ENCODE measurements at places on chromosomes 4 and X.
A peak's percentile ranks its signal among the peaks of the same experiment; 100 is the strongest.

- no peak for DNase-seq
Observed at GRCh38 chr4:136768213-136768924, 763.9 kb downstream of the PCDH18 start.

GRCh38 chr4:139315221-139315675 lies 13.0 kb upstream of the NDUFC1 start:
- DNase-seq = no peak

- DNase-seq = no peak
Observed at GRCh38 chr4:140331876-140332275, 41.6 kb upstream of the SCOC start.

- DNase-seq = no peak
Observed at GRCh38 chr4:100870940-100871772, 353.3 kb upstream of the EMCN start.

DNA sequence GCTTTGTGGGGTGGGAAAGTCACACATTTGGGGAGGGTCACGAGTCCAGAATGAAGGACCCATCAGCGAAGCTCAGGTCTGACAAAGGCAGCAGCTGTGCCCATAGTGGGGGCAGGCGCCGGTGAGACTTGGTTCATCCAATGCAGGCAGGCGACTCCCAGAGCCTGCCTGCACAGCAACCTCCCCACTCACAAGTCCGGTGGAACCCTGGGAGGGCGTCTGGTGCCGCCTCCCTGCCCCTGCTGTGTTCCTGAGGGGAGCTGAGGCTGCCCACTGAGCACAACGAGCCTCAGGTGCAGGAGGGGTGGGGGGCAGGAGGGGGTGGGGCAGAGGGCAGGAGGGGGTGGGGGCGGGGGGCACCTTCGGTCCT lies 13.7 kb downstream of the LRPAP1 start:
- no peak for DNase-seq

- DNase-seq = no peak
Observed at GRCh38 chrX:103610282-103610681, 2.5 kb downstream of the TCEAL3 start.

GRCh38 chr4:126071346-126072333 lies 756.9 kb downstream of the FAT4 start:
- no peak for DNase-seq

- no peak for DNase-seq
Observed at GRCh38 chrX:96246436-96246835, 438.2 kb upstream of the DIAPH2 start.

DNA sequence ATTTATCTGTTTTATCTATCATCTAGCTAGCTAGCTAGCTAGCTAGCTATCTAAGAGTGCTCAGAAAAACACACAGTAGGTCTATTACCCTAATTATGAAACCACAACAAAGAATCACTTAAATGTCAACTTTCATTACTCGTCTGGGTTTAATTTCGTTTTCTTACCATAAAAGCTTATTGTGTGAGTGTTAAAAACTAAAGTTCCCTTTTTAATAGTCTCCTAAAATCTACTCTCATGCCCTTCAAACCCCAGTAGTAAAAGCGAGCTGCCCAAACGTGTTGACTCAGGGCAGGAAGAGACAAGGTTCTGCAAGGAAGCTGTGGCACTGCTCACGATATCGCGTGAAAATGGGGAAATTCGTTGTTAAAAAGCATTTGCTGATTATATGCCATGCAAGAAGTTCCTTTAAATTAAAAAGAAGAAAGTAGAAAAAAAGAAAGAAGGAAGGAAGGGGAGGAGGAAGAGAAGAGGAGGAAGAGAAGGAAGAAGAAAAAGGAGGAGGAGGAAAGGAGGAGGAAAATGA lies 595 bp downstream of the MBNL3 start:
- DNase-seq = no peak

DNA sequence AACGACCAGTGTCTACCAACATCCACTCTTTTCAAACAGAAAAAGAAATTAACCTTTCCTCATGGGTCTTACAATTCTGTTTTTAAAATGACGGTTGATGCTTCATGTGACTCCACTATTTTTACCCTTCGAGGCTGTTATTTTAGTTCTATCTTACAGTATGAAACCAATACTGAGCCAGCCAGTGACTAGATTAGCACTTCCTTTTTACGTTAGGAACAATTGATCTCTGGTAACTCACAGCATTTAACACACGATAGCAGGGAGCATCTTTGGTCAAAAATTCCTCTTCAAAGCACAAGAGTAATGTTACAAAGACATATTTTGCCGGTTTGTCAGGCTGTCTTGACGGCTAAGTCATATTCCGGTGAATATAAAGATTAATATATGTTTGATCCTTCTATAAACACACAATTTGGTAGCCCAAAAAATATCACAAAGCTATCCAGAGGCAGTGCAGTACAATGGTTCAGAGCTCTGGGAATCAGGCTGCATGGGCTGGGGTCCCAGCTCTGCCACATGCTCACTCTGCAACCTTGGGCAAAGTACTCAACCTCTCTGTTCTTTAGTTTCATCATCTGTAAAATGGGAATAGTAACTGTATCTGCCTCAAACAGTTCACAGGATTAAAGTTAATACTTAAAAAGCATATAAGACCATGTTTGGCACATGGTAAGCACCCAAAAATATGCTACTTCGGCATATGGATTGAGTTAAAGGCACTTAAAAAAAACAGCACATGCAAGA lies 62.9 kb upstream of the TXK start:
- no peak for DNase-seq

DNA sequence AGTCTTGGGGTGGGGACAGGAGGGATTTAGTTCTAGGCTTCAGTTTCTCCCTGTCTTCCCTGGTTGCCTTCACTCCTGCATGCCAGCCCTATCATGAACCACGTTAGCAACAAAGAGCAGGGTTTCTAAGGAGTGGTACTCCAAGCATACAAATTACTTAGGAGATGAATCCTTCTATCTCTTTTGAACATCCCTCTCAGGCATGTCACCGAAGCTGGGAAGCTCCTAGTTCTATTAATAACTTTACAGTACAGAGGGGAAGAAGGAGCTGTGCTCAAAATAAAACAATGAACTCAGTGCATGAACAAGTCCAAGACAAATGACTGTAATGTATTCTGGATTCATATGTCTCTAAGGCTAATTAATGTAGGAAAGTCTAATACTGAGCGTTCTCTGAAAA lies 450.6 kb upstream of the RASGEF1B start:
- DNase-seq = peak; percentile 72

DNA sequence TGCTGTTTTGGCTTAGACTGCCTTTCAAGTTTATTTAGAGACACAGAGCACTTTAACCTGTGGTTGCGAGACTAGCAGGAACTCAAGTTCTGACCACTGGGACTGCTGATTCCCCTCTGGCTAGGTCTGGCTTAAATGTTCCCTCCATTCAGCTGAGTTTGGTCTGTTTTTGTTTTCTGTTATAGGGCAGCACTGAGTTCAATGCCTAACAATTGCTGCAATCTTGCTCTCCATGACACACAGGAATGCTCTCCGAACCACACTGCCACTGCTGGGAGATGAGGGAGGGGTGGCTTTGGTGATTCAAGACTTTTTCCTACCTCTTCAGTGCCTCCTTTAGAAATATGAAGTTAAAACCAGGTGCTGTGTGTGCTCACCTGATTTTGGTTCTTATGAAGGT lies 106.3 kb upstream of the EOLA2 start:
- DNase-seq = no peak

GRCh38 chrX:38614485-38614884 lies 53.1 kb downstream of the TSPAN7 start:
- no peak for DNase-seq

DNA sequence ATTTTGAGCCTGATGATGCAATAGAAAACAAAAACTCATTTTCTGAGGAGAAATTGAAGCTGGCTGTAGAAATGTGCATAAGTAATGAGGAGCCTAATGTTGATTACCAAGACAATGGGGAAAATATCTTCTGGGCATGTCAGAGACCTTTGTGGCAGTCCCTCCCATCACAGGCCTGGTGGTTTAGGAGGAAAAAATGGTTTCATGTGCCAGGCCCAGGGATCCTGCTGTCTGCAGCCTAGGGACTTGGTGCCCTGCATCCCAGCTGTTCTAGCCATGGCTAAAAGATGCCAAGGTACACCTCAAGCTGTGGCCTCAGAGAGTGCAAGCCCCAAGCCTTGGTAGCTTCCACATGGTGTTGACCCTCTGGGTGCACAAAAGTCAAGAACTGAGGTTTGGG lies 128.7 kb upstream of the ARHGEF9 start:
- no peak for DNase-seq

DNA sequence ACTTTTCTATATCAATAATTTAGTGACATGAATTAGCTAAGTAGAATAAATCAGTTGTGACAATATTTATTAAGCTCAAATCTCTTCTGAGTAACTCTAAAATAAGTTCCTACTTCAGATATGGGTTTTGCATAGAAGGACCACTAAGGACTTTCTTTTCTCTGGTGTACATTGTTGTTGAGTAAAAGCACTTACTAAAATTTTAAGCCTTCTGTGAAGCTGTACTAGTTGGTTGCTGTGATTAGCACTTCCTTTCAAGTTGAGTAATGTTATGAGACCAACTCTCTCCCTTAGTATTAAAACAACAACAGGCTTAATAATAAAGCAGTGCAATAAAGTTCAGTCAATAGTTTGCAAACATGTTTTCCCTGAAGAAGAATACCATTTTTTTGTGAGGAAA lies 667.4 kb upstream of the NDST4 start:
- no peak for DNase-seq

DNA sequence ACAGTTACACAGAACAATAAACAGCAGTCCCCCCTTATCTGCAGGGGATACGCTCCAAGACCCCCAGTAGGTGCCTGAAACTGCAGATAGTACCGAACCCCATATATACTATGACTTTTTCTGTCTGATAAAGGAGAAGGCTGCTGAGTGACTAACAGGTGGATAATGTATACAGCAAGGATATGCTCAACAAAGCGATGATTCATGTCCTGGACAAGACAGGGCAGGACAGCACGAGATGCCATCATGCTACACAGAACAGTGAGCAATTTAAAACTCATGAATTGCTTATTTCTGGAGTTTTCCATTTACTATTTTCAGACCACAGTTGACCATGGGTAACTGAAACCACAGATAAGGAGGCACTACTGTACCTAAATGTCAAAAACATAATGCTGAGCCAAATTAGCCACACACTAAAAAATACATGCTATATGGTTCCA lies 76.1 kb downstream of the MANBA start:
- no peak for DNase-seq

- no peak for DNase-seq
Observed at GRCh38 chr4:85696661-85697060, 221.7 kb downstream of the ARHGAP24 start.

- DNase-seq = no peak
Observed at GRCh38 chr4:154064244-154064643, 275.4 kb upstream of the SFRP2 start.

- no peak for DNase-seq
Observed at GRCh38 chr4:80033581-80033980, 39.4 kb downstream of the ANTXR2 start.

GRCh38 chrX:123899701-123900100 lies 39.8 kb downstream of the XIAP start:
- no peak for DNase-seq

DNA sequence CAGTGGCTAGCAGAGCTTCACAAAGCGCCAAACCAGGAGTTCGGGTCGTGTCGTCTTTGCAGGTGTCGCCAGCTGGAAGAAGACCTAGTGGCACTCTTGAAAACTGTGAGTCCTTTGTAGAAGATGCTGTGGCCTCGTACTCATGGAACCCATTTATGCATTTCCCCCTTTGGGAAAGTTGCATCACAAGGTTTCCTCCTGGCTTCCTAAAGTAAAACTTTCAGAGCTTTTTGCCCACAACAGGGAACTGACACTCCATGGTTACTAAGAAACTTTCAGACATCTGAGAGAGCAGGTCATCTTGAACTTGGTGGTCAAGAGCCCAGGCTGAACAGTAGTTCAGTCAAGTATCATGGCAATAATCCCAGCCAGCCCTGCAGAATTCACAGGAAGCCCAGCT lies 15.9 kb upstream of the NOCT start:
- no peak for DNase-seq

GRCh38 chr4:54496412-54496811 lies 161.3 kb upstream of the KIT start:
- no peak for DNase-seq

DNA sequence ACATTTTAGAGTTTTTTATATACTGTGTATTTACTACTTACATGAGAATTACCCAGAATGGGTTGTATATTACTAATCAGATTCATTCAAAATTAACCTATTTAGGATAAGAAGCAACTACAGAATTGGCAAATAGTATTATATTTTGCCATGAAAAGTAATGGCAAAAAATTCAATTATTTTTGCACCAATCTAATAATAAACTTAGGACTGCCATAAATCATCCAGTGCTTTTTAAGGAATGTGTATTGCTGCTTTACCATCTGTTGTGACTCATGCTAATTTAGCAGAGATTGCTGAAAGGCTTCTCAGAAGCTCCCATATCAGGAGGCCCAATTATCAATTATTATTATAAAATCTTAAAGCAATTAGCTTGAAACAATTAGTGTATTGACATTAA lies 24.0 kb downstream of the NPY2R start:
- no peak for DNase-seq

DNA sequence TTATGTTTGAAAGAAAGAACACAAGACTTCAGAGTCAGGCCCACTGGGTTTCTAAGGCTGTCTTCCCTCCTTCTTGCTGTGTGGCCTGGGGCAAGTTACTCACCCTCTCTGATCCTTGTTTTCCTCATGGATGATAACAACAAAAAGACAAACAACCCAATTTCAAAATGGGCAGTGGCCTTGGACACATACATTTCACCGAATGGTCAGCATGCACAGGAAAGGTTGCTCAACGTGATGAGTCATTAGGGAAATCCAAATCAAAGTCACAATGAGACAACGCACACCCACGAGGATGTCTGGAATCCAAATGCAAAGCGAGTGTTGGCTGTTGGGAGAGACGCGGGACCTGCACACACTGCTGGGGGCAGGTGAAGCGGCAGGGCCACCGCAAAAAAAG lies 50.8 kb upstream of the PPP2R2C start:
- no peak for DNase-seq

DNA sequence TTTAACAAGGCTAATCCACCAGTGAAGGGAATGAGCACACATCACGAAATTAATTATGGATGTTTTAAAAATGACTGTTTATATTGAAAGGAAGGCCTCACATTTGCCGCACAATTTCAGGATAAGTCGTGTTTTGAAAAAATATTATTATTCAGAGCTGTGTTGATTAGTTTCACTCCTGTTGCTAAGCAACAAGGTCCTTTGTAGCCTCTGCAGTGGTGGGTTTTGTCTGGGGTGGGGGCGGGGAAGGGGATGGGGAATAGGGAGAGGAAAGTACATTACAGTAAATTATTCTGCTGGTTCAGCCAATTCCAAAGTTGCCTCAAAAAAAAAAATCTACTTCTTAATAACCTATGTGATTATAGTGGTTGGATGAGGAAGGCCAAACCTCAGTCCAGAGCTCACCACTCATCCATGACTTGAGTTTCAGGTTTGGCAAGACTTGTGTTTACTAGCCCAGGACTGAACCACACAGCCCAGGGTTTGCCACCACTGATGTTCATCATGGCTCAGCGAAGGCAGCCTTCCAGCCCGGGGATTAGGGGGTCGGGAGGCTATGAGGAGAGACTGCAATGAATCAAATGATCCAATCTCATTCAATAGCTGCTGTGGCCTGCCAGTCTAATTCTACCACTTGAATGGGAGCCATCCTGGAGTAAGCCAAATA lies 162.5 kb upstream of the ATP6AP2 start:
- DNase-seq = no peak
